Renal cortex interstitium (tissue), 15 donors: ENCODE measurements at places on chromosomes 5 and 9.

GRCh38 chr5:38029397-38030065 is 189.7 kb upstream of the GDNF start:
- no peak for DNase-seq

GRCh38 chr5:81363093-81363871 is 30.7 kb downstream of the ACOT12 start:
- DNase-seq, result no peak

DNA sequence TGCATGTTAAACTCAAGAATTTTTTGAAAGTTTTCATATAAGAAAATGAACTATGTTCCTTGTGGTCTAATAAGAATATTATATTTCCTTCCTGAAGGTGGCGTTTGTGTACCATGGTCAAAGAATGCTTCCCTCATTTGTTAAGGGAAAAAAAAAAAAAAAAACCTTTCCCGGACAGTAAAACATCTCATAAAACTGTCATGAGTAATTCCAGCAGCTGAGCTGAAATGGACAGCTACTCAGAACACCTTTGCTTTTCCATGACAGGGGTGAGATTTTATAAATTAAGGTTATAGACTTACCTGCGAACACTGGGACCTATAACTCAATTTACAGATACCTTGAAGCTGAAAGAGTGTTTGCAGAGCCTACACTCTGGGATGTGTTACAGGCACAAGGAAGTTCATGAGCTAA is 113.2 kb upstream of the RANBP3L start:
- DNase-seq, result no peak

DNA sequence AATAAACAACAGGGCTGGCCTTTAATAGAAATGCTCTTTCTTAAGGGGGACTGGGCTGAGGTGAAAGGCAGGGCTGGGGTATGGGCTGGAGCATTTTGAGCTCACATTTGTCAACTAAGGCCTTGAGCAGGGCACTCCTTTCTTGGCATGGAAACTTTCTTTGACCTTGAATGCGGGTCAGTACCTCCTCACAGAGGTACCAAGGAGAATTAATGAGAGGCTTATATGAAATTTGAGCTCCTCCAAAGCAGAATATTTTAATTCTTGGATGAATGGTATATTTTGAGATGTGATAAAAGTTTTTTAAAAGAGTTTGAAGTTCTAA is 3.1 kb downstream of the CYSTM1 start:
- DNase-seq, result no peak

DNA sequence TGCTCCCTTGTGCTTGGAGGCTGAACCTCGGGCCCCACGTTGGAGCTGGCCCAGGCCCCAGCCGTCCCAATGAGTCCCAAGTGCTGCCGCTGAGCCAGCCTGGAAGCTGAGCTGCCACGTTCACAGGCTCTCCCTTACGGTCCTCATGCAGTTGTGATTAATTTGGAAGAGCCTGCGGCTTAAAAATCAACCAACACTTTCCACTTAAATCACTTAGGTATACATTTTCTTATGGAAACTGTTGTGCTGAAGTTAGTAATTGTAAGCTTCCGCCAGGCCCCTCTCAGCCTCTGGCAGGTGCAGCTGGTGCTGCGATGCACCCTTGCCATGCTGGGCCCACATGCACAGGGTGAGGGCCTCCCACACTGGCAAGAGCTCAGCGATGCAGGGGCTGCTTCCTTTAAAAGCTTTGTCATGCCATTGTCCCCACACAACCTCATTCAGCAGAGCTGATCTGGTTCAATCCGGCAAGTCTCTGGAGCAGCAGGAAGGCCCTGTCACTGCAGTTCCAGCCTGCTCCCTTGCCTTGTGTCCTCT is 61.0 kb downstream of the IPPK start:
- DNase-seq, result no peak

DNA sequence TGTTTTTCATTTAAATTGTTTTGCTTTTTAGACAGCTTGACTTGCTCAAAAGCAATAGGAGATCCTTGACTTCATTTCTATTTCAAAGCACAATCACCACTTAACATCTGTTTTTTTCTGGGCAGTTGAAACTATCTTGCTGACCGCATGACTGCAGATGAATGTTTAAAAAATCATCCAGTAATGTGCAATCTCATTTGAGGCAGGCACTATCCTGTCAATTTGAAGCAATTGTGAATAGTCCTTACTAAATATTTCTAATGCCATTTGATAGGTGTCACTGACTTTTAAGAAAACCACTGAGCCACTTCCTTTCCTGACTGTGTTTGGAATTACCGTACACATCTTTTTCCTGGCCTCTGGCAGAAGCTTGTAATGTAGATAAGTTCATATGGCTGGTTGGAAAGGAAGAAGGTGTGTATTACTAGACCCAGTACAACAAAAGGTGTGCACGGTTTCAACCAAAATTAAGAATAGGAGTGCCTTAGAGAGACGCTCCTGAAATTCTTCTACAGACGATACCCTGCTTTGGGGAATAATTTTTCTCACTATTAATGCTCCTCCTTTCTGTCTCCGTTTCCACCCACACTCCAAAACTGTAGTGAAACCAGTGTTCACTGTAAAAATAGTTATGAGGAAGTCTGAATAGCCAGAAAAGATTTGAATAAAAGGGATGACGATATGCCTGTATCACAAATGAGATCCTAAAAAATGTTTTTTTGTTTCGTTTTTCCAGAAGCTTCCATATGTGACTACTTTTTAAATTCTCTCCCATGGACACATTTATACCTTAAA is 136.7 kb upstream of the MOCS2 start:
- no peak for DNase-seq

DNA sequence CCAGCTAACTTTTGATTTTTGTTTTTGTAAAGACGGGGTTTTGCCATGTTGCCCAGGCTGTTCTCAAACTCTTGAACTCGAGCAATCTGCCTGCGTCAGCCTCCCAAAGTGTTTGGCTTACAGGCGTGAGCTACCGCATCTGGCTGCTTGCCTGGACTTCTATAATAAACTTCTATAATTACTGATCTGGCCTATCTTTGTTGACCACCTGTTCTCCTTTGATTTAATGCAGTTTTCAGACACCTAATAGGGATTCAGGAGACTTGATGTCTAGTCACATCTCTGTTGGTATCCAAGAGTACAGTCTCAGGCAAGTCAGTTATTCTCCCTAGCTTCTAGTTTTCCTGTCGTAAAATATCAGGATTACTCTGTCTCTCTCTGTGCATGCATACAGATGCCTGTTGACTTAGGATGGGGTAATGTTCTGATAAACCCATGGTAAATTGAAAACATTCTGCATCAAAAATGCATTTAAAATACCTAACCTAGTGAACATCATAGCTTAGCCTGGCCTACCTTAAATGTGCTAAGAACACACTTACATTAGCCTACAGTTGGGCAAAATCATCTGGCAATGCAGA is 51.5 kb upstream of the NR3C1 start:
- DNase-seq, result no peak

DNA sequence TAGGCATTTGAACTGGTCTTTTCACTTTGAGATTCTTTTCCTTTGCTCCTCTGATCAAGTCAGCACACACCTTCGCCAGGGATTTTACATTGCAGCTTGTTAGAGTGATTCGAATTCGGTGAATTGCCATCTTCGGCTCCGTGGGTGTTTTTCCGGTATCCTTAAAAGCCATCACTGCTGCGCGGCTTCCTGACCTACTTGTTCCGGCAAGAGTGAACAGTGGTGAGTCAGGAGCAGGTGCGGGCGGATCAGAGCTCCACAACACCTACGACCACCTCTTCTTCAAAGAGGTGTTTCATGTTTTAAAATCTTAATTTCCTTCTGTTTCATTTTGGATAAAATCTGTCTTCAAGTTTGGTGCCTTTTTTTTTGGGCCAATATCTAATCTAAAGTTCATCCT is 134.6 kb downstream of the TMC1 start:
- no peak for DNase-seq

- no peak for DNase-seq
Observed at GRCh38 chr5:73095564-73096238, 24.7 kb upstream of the TMEM171 start.

GRCh38 chr5:116445311-116445710 is 129.3 kb downstream of the SEMA6A start:
- no peak for DNase-seq

DNA sequence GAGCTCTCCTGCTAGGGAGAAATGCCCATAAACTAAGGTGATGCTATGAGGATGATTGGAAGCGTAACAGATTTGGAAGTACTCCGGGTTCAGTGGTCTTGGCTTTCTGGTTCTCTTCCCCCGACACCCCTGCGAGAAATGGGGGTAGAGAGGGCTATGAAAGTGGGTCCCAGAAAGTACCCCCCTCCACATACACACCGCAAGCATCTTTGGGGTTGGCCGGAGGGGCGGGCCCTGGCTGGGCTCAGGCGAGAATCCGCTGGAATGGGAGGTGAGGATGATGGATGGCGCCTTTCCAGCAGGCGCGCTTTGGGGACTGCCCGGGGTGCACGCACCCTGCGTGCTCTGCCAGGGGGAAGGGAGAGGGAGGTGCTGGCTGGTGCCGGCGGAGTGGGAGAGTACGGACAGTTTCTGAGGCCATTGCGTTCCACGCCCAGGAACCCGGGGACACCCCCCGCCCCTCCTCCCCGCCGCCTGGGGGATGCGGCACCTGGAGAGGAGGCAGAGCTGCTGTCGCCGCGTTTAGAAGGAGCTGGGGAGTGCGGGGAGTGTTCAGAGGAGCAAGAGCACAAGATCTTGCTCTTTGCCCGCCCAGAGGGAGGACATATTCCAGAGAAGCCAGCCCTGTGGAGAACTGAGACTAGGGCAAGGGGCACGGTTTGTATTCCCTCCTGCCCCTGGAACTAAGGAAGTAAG is 1.9 kb downstream of the PCSK5 start:
- no peak for DNase-seq

DNA sequence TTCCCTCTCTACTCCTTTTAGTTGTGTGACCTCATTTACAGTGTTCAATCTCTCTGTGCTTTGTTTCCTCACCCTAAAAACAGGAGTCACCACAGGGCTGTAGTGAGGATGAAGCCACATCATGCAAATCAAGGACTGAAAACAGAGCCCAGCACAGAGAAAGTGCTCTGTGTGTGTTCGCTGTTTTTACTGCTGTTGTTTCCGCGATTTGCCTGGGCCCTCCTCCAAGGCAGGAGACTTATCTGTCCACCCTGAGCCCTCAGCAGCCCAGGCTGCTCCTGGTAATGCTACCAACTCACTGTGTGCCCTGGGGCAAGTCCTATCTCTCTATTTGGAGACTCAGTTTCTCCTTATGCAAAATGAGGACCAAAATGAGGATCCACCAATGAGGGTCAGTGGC is 87.2 kb upstream of the NEURL1B start:
- no peak for DNase-seq

DNA sequence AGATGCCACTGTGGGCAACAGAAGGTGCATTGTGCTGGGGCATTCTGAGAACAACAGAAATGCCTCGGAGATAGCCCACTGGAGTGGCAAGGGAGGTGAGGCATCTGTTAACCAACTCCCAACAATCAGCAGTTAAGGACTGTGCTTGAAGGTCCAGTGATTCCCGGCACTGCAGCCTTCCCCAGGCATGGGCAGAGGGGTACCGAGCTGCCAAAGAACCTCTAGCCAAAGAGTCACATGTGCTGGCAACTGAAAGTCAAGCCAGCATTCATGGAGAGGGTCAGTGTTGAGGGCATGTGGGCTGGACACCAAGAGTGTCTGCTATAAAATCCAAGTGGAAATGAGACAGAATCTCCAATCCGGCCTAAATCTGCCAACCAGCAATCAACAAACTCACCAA is 149.6 kb downstream of the ASTN2 start:
- DNase-seq, result no peak

DNA sequence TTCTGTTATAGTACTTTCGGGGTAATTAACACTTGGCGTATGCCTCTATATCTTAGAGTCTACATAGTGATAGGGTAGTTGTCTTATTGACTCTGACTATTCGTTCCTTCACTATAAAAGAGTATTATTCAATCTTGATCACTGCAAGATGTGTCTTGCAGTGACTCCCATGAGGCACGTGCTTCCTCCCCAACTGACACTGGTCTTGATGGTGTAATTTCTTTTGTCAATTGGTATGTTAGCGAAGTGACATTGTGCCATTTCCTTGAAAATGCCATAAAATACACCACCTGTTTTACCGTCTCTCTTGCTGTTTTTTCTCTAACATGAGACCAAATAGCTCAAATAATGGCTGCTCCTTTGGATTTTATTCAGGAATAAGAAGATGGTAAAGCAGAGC is 1314.1 kb upstream of the CDH6 start:
- no peak for DNase-seq

GRCh38 chr9:85142968-85143367 is 473.4 kb downstream of the NTRK2 start:
- no peak for DNase-seq
